ENCODE measurements at places on chromosomes 6 and 20.

DNA sequence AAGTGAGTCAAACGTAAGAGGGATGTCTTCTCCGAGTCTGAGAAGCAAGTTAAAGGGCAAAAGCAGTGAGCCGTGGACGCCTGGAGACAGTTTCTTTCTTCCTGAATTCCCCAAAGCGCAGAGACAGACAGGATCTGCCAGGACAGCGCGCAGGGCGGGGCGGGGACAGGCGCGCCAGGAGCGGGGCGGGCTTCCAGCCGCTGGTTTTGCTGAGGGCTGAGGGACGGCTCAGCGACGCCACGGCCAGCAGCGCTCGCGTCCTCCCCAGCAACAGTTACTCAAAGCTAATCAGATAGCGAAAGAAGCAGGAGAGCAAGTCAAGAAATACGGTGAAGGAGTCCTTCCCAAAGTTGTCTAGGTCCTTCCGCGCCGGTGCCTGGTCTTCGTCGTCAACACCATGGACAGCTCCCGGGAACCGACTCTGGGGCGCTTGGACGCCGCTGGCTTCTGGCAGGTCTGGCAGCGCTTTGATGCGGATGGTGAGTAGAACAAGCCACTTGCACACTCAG is at the start of gene SCGN:
Gene SCGN (plus strand): TSS at position 209 of the 509 bp plus-strand sequence. CDS start 189 bp downstream, at position 398.
- peak; percentile 76 for DNase-seq

- DNase-seq = no peak
These were observed 29.6 kb downstream of the SPINT4 start for GRCh38 chr20:45751721-45752120.

GRCh38 chr20:57013741-57014140 is 252.7 kb downstream of the BMP7 start:
- DNase-seq = no peak

DNA sequence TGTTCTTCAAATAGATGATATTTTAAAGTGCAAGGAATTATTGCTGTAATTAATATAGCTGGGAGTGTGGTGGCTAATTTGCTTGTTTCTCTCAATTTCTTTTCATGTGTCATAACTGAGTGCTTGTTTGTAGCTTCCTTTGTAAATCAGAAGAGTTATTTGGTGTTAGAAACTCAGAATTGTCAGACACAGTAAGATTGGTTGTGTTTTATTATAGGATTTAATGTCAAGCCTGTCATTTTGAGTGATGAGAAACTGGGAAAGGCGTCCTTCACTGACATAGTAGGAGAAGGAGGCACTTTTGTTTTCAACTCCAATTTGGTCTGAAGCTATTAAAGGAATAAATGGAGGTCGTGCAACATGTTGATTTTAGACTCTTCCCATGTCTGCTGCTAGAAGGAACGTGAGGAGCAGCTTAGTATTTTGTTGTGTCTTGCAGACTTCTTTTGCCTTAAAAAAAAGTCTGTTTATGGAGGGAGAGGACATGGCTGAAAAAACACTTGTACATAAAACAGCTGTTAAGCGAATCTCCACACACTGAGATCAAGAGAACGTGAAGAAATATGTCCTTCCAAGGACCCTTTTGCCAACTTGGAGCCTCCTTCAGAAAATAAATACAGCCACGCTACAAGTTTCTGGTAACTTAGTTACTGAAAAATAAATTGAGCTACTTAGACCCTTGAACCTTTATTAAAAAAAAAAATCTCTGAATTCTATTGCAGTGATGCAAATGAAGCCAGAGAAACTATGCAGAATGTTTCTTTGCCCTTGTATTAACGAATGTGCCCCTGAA is 59.5 kb downstream of the BMP6 start:
- no peak for DNase-seq

DNA sequence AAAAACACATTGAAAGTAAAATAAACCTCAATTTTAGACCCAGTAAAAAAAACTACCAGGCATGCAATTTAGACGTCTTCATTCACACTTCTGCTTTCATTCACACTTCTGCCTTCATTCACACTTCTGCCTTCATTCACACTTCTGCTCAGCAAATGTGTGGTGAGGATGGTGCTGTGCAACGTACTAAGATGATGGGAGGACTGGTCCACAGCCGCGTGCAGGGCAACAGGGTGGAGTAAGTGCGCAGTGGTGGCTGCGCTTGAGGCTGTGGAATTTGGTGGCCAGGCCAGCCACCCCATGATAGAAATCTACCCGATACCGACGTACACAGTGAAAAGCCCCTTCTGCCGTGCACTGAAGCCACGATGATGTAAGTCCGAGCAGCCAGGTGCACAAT is 114.3 kb upstream of the CD93 start:
- DNase-seq = no peak

- no peak for DNase-seq
These were observed 545.7 kb downstream of the PRKN start for GRCh38 chr6:162181741-162182401.

DNA sequence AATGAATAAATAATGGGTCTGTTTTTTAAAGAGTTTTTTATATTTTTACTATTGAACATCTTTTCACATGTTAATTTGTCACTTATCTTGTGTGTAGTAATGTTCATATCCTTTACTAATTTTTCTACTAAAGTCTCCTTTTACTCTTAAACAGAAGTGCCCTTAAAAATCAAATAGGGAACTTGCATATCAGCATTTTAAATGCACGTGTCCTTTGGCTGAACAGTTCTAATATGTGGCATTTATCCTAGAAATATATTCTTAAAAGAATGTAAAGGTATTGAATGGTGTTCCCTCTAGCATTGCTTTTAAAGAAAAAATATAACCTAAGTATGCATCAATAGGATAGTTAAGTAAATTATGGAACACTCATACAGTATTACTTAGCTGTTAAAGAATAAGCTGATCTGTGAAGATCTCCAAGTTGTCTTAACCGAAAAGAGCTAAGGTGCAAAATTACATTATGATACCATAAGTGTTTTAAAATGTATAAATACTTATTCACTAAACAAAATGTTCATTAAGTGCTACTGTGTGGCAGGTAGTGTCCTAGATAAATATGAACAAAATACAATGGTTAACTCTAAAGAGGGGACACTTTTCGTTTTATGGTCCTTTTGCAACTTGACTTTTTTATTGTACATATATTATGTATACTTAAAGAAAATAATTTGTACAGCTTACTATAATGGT is 631 bp upstream of the PGBD1 start:
- no peak for DNase-seq

- no peak for DNase-seq
These were observed 39.4 kb downstream of the MAP7 start for GRCh38 chr6:136510782-136511181.

DNA sequence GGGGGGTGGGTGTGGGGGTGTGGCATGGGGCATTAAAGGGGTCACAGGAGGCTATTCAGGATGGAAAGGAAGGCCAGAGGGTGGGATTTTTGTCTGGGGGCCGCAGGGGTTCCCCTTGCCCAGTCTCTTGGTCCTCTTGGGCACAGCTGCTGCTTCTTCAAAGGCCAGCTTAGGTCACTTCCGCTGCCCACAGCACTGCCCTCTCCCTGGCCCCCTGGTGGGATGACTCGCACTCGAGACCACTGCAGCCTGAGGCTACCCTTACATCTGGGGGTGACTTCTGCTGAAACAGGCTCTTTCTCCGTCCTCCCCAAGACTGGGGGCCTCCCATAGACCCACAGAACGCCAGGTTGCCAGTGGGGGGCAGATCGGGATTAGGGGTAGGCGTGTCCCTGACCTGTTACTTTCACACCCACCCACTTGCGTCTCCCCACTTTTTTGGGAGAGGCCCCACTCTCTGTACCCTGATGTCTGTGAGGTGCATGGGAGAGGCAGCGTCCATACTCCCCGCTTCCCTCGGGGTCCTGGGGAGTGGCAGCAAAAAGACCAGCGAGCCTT is 1.3 kb downstream of the LKAAEAR1 start:
- no peak for DNase-seq
